Activated CD8-positive, alpha-beta memory T cell treated with anti-CD3 and anti-CD28 coated beads for 1 hour (primary cell): ENCODE measurements at places on chromosomes 7 and 10.

GRCh38 chr7:114649689-114650088, 235.1 kb downstream of the FOXP2 start:
- DNase-seq = no peak

DNA sequence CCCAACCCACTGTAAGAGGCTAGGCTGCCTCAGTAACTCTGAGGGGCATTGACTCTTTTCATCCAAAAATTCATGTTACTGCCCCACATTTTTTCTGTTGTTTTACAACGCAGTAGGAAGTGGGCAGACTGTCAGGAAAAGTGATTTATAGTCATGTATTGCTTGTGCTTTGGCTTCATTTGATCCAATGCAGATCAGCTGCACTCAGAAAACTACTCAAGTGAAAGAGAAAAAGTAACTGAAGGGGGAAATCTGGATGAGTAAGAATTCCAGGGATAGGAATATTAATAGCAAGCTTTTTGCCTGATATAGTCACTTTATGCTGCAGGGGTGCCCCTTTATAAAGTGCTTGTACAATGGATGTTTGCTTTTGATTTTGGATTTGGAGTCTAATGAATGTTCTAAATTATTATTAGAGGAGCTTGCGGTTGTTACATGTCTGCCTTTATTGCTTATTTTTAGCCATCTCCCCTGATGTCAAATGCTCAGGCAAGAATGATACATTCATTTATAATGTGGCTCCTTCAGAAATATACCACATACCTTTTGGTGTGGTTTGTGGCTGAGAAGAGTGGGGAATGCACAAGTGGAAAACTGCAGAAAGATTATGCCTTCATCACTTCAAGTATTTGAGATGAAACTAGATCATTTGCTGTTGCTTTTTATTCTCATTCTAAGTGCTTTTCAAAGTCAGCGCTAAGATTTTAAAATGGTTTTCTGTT, 86.1 kb downstream of the EGFR start:
- no peak for DNase-seq

DNA sequence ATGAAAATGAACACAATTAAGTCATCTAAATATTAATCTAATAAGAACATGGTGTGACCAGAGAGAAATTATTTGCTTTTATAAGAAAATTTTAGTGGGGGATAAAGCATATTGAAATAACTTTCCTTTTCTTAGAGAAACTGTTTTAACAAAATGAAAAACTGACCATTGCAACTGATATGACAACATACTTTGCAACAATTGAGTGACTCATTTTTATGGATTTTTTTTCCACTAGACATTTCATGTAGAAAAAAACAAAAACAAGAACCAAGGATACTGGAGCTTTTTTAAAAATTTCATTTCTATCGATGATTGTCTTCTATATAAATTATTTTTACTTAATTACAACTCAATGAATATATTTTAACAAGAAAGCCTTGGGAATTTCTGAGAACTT, 90.0 kb downstream of the C1GALT1 start:
- no peak for DNase-seq

- DNase-seq = no peak
Observed at GRCh38 chr10:112475575-112476218, 28.7 kb downstream of the VTI1A start.

DNA sequence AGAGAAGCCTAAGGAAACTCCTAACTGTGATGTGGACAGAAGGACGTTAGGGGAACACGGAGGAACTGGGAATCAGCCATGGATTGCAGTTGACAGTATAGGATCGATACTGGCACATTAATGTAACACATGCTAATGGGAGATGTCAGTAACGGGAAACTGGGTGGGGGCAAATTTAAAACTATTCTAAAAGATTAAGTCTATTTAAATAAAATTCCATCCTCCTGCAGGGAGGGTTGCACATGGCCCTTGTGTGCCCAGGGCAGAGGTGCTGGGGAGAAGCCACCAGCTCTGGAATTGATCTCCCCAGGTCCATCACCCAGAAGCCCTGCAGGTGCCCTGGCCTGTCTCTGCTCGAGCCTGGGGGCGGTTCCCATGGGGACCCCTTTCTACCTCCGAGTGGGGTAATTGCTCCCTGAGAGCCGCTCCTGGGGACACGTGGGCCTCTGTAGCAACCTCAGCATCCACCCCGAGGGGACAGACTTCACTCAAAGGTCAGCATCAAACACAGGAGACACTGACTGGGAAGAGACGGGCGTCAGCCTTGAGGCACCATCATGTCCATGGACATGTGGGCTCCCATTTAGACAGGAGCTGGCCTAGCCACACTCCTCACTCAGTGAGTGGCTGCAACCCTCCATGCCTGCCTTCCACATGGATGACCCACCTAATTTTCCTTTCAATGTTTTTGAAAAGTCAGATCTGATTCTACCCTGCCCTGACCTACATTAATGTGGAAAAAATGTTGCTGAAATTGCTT, 21.1 kb downstream of the SCART1 start:
- no peak for DNase-seq

- DNase-seq = no peak
Observed at GRCh38 chr10:72694476-72695369, 2.8 kb downstream of the MCU start.

DNA sequence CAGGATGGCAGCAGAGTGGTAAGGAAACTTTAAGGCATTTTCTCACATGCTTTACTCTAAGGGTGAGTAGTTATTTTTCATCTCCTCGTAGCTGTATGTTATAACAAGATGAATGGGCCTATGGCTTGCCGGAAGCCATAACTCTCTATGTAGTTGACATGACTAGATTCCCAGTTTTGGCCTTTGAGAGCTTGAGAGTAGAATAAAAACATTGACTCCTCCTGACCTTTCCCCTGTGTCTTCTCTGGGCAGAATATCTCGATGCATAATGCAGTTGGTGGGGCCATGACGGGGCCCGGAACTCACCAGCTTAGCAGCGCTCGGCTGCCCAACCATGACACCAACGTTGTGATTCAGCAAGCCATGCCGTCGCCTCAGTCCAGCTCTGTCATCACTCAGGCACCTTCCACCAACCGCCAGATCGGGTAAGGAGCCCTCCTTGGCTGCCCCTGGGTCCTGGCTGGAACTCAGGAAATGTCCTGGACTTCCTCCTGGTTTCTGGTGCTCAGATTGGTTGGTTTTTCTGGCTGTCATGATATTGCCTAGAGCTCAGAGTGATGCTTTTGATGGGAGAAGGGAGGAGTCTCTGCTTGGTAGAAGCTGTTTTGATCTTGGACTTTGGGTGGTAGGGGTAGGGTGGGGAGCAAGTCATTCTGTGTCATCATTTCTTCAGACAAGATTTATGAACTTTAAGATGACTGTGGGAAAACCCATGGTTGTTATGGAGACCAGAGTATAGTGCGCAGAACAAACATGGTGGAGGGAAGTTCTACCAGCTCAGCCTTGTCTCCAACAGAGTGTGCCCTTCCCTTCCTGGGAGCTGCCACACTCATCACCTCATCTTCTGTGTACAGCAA, 158.0 kb downstream of the CREB5 start:
- DNase-seq = no peak

GRCh38 chr7:18384491-18385143, 110.9 kb upstream of the HDAC9 start:
- DNase-seq = no peak

DNA sequence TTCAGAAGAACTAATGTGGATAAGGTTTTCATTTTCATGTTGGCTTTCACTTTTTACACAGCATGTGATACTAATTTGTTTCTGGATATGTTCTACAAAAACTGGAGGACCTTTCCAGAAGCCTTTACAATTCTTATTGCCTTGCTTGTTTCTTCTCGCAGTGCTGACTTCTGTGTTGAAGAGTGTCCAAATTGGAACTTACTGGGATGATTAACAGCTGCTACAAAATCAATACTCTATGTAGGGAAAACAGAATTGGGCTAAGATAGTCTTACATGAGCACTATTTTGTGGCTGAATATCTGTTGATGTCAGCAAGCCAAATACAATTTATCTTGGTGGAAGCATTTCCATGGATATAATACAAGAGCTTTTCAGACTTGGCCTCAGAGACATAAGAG, 351.2 kb downstream of the DGKB start:
- no peak for DNase-seq

DNA sequence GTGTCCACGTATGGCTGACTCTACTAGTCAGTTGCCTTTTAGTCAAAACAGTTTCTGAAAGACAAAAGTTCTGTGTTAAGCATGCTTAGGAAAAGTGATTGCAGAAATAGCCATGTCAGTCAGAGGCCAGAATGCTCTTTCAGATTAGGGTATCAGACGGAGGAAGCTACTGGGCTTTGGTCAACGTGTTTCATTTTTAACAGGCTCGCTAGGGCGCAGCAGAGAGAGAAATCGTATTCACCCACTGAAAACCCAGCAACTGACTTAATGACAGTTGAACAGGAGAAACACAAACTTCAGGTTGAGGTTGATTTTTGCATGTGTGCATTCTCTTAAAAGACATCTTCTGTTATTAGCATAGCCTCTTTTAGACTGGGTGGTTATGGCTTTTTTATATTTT, 322.6 kb upstream of the KIAA1217 start:
- DNase-seq = no peak

- no peak for DNase-seq
Observed at GRCh38 chr7:131508754-131509486, 47.5 kb downstream of the PODXL start.

GRCh38 chr7:22867003-22867402, 44.4 kb upstream of the TOMM7 start:
- DNase-seq = no peak

DNA sequence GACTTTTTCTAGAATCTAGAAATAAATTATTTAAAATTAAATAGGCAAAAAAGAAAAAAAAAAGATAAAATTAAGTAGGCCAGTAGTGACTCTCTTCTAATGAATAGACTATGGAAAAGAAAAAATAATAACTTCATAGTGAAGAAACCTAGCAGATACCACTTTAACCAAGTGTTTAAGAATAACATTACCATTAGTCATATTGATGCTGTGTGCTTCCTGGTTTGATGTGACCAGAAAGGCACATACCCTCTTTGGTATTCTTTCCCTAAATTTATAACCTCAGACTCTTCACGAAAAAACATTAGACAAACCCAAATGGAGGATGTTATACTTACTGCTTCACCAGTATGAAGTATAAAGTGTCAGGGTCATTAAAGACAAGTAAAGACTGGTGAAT, 42.6 kb downstream of the KIF20B start:
- no peak for DNase-seq

DNA sequence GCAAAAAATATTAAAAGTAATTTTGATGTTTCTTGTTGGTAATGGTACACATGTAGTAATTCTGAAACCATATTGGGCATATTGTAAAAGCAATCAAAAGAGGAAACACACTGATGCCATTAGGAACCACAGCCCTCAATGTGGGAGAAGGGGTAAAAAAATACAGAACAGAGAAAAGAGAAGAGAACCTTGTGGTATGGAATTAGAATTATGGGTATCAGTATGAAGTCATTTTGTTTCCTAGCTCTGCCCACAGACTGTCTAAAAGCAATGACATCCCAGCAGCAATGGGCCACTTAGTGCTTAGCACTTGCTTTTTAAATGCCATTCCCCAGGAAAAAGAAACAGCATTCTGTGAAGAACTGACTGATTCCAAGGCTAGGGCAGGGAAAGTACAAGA, 61.5 kb downstream of the CPVL start:
- no peak for DNase-seq

DNA sequence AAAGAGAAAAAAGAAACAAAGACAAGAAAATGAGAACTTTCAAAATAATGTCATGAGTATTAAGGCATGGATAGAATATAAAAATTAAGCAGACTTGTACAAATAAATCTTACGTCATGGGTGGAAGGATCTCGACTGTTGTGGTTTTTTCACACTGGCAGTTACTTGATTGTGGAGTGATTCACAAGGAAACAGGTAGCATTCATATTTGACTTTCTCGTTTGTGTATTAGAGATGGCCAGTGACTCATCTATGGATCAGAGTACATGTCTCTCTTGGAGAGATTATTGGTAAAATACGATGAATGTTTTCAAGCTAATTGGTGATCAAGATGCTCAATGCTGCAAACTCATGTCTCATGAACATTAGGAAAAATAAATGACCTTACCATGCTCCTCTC, 564.3 kb downstream of the GATA3 start:
- no peak for DNase-seq

GRCh38 chr10:71492872-71493271, 96.2 kb downstream of the CDH23 start:
- no peak for DNase-seq

DNA sequence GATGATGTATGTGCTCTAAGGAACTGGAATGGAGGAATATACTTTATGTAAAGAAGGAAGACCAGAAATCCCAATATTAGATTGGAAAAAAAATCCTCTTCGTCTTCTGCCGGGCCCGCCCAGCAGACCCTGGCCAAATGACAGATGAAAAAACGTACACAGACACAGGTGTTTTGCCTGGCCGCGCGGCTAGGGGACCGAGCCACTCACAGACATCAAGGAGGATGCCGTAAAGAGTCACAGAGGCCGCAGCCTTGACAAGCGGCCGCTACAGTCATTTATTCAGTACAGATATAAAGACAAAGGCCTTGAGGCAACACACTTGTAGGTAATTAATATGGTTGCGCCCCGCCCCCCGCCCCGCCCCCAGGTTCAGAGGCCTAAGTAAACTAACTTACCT, 594.1 kb downstream of the GRM8 start:
- no peak for DNase-seq

- DNase-seq = no peak
Observed at GRCh38 chr10:12349629-12350166, 351 bp downstream of the CAMK1D start.

DNA sequence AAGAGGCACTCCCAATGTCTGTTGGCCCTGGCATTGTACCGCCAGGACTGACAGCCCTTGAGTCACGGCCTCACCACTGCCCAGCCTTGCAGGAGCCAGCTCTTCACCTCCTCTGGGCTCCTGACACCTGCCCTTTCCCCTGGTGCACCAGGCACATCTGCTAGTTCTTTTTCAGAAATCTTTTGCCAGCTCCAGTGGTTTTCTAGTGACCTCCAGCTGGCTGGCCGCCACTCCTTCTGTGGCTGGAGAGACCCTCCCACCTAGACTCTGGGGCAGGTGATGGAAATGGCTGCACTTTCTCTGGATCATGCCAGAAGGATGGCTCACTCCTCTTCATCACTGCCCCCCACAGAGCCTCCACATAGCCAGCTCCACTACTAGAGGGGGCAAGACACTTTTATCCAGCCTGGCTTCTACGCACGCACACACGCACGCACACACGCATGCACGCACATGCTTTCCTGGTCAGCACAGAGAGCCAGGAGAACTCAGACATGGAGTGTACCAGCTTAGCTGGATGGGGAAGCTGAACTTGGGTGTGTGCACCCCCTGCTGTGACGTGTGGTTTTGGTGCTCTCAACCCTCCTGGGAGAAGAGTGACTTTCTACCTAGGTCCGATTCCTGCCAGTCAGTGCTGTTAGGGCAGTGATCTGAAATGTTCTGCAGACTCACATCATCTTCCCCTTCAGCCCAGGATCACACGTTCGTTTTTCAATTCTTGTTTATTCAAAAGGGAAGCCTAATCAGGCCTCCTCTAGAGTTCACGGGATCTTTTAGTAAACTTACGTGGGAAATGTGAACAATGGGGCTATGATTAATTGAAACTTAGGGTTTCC, 222.0 kb downstream of the PRPF18 start:
- no peak for DNase-seq
